ENCODE measurements at places on chromosomes 7 and 10.

DNA sequence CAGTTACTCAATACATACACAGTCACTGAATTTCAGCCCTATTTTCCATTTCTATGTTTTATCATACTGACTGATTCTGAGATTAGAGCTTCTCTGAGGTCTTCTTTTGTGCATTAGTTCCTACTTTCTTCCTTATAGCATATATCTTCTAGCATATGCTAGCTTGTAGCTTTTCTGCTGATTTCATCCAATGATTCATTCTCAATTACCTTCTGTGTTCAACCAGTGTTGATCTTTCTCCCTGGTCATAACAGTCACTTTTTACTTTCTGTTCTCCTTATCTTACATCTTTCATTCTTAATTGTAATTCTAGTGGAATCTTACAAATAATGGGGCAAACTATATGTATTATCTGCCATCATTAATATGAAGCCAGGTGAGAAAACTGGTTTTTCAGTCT is 159.5 kb upstream of the HGF start:
- DNase-seq: no peak

DNA sequence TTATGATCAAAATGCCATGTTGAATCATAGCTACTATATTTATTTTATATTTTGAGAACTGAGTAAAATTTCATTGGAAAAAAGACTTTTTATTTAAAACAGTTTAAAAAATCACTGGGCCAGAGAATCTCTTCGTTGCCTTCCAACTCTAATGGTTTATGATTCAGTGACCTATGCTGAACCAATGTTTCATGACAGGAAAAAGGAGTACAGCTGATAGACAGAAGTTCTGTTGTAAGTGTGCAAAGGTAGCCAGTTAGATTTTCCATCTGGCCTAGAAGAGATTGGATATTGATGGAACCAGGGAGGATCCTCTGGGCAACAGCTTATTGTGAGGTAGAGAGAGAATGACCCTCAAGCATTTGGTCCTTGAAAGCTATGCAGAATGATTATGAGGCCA is 745.8 kb downstream of the SUGCT start:
- DNase-seq: no peak

DNA sequence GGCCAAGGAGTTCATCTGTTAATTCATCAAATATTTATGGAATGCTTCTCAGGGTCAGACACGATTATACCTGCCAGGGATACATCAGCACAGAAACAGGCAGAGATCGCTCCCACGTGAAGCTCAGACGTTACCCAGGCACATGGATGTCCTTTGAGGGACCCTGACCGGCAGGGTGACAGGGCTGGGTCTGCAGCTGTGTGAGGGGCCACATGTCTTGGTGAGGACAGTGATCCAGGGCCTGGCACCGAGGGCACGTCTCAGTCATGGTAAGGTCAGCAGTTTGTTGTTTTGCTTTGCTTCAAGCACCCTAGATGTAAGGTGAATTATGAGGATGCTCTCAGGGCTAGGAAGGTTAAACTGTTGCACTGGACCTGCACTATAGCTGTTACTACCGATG is 227.9 kb downstream of the WDR37 start:
- DNase-seq: no peak

DNA sequence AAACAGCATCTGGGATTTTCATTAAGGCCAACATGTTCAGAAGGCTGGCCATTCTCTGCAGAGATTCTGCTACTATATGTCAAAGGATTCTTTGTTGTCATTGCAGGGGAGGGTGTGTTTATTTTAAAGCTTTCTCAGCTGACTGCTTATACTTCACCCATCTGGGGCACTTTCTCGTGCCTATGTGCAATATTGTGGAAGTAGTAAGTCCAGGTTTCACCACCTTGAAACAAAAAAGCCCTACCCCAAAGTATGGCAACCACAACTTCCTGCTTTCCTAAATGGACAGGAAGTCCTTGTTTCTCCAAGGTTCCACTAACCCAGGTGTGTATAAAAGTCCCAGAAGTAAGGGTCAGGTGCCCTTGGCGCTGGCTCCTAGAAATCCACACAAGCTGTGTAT is 58.7 kb upstream of the COL1A2 start:
- DNase-seq: peak; percentile 61

GRCh38 chr10:7998831-7999230 is 55.7 kb upstream of the GATA3 start:
- no peak for DNase-seq

DNA sequence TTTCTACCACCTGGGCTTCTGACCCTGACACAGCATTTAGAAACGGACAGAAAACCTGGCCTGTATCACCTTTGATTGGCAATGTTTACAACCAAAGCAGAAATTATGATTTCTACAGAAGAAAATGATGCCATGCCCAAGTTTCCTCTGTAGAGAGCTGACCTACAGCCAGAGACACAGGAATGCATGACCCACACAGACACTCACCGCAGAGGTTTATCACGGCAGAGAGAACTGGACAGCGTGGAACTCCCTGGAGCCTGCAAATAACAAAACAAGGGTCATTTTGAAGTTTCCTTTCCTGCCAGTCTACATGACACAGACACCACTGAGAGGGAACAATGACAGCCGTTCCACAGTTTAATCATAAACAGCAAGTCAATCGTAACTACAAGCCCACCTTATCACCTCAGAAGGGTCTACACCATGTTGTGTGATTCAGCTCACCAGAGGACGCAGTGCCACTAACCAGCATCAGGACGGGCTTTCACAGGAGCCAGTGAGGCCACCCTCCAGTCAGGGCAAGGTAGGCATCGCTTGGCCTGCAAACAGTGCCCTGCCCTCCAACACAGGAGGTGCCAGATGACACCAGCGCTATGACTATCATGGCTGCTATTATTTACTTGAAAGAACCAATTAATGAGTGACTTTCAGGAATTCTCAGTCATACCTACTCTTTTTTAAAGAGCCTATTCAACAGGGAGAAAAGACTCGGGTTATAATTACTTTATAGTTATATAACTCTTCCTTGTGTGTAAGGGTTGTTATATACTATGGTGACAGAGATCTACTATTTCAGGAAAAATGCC is 139.9 kb downstream of the TNS3 start:
- no peak for DNase-seq

DNA sequence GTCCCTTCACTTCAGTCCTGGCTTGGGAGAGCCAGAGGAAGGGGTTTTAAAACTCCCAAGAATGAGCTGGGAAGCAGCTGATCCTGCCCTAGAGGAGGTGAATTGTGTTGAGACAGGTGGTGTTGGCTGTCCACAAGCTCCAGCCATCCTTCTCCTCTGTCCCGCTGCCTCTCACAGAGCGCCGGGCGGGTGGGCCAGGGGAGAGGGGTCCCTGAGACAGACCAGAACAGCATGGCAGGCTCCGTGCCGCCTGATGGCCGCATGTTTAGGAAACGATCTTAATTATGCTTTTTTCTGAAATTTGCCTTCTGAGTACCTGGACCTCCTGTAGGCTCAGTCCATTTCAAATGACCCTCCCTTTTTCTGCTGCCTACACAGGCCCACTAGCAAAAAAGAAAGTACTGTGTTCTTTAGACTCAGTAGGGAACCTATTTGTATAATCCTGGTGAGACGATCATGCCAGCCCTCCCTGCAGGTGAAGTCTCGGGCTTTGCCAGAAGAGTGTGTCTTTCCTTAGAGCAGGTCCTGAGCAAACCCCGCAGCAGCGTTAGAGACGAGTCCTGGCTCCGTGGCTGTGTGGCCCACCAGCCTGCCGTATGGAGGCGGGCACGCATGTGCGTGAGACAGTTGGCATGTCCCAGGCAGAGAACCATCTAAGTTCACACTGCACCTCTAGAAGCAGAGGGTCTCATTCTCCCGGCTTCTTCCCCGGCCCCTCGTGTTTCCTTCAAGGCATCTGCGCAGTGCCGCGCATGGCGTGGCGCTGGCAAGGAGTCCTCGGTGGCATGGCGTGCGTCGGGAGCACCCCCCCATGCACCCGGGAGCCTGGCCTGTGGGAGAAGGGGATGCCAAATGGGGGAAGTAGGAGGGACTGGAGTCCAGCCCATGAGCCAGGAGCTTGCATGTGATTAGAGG is 26.3 kb upstream of the PWWP2B start:
- DNase-seq: no peak

DNA sequence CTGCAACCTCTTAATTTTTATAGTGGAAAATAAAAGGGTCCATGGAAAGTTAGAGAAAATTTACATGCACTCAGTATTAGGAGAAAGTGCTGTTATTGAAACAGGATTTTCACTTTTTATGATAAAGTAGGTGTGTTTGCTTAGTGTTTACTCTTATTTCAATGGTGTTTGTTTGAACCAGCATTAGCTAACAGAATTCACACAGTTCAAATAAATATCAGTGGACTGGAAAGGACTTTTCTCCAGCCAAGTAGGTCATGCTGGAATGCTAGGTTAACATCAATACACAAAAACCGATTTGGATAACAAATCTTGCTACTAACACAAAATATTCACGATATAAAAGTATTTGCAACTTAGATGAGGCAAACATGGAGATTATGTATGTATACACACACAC is 49.4 kb upstream of the BET1 start:
- DNase-seq: no peak

DNA sequence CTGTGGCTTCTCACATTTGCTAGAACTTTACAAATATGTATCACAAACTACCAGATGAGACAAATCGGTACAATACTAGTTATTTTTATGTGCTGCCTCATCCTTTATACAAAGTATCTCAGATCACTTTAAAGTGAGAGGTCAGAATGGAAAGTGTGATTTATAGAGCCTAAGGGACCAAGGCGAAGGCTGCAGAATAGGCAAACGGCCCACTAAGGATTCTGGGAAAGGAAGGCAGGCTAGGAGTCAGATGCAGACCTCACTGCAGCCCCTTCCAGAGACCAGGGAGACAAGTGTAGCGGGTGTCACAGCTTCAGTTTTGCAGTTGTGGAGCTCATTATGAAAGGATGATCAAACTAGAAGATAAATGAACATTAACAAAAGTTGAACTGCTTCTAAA is 190.6 kb downstream of the HIBADH start:
- DNase-seq: no peak

DNA sequence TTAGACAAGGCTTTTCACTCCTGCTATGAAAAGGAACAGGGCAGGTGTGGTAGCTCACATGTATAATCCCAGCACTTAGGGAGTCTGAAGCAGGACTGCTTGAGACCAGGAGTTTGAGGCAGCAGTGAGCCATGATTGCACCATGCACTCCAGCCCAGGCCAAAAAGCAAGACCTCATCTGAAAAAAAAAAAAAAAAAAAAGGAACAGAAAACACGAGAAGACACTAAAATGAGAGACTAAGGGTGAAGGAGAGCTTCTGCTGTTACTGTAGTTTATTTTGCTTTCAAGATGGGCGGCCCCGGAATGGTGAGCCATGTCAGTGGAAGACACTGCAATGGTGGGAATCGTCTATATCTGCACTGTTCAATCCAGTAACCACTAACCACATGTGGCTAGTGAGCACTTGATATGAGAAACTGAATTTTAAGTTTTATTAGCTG is 9.9 kb downstream of the PIP4K2A start:
- DNase-seq: no peak

GRCh38 chr7:27605689-27606269 is 56.9 kb downstream of the HIBADH start:
- peak; percentile 54 for DNase-seq

DNA sequence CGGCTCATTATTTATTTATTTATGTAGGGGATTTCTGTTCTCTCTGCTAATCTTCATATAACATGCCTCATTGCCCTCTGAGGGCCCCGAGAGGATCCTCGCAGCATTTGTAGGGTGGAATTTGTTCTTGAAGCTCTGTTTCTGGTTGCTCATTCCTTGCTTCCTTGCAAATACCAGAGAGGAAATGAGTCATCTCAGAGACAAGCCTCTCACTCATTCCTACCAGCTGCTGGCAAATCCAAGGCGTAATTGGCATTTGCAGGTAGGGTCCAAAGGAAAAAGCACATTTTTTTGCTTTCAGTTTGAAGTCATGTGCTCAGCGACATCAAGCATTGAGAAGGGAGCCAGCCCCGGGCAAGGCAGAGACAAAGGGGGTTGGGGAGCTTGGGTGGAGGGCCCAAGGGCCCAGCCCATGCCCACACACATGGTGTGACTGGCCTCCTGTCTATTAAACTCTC is 501.6 kb downstream of the GALNT17 start:
- no peak for DNase-seq

DNA sequence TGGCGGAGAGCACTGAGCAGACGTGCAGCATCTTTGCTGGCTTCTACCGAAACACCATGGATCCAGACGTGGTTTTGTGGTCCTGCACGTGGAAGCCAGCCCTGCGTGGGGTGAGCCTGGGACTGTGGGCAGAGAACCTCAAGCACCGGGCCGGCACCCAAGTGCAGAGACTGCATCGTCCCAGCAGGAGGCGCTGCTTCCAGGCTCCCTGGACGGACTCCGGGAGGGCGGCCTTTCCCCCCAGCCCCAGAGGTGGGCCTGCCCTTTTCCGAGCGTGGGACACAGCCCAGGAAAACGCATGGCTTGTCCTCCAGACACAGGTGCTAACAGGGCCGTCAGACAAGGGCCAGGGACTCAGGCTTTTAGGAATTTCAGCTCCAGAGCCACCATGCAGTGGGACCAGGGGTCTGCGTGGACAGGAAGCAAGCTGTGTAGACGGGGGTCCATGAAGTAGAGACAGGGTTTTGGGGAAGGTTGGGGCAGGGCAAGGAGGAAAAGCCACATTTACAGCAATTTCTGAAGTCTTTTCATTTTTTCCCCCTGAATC is 303.9 kb downstream of the WDR37 start:
- no peak for DNase-seq

- DNase-seq: no peak
Measured at GRCh38 chr10:976316-976715, 11.9 kb upstream of the GTPBP4 start.

DNA sequence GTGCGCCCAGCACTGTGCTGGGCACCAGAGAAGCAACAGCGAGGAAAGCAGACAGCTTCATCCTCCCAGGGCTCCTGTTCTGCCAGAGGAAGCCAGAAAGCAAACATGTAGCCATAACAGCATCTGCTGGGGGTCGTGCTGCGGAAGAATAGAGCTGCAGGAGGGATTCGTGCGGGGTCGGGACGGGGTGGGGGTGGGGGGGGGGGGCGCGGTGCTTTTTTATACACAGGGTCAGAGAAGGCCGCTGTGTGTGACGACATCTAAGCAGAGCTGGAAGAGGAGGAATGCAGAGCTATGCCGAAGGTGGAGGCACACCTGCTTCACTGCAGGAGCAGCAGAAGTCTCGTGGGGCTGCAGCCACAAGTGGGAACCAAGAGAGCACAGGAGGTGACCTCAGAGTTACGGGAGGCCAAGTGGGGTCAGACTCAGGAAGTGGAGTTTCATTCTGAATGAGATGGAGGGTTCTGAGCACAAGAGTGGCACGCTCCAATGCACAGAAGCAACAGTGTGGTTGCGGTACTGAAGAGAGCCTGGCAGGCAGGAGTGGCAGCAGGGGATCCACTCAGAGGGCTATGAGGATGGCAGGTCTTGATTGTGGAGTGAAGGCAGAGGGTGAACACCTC is 11.1 kb downstream of the PKD1L1 start:
- no peak for DNase-seq

GRCh38 chr7:131046246-131046645 is 281.4 kb upstream of the MKLN1 start:
- no peak for DNase-seq

- no peak for DNase-seq
Measured at GRCh38 chr10:45418849-45419675, 45.0 kb downstream of the ALOX5 start.

Data from NCI-H82 (cell line).